Suppressor macrophage treated with lipopolysaccharide for 4 hours (primary cell): ENCODE measurements at places on chromosomes 11 and 22.

- DNase-seq: peak; percentile 67
These were observed 22.9 kb upstream of the SLC5A1 start for GRCh38 chr22:32020117-32020516.

- no peak for DNase-seq
These were observed 15.8 kb downstream of the OR8D1 start for GRCh38 chr11:124297921-124298320.

- no peak for DNase-seq
These were observed 177.4 kb upstream of the SYT13 start for GRCh38 chr11:45463541-45463940.

GRCh38 chr11:2208691-2209369, 37.2 kb upstream of the TH start:
- DNase-seq: no peak

- DNase-seq: no peak
These were observed 194.2 kb downstream of the AASDHPPT start for GRCh38 chr11:106271686-106272085.

- peak; percentile 50 for DNase-seq
These were observed 53.6 kb downstream of the BCR start for GRCh38 chr22:23233752-23234408.

GRCh38 chr11:23836981-23837380, 659.9 kb upstream of the LUZP2 start:
- no peak for DNase-seq

GRCh38 chr11:45652781-45653180, 12.6 kb downstream of the CHST1 start:
- no peak for DNase-seq

- no peak for DNase-seq
These were observed 38.3 kb upstream of the SYT13 start for GRCh38 chr11:45324459-45324858.
